Osteocyte (in vitro differentiated cells): ENCODE measurements at places on chromosomes 3 and 15. TPM values are rescaled to one million over a fixed set of nuclear protein-coding genes. Genes with fewer than 3 reads are reported as not detected.

ZNF660 gene
- total RNA-seq, result 6.7 and 11.2 TPM in 2 replicates

SLC22A13 gene
- 0.99 and 1.2 TPM in 2 replicates for total RNA-seq

CTDSPL gene
- 71.6 and 77.6 TPM in 2 replicates for total RNA-seq

DNA sequence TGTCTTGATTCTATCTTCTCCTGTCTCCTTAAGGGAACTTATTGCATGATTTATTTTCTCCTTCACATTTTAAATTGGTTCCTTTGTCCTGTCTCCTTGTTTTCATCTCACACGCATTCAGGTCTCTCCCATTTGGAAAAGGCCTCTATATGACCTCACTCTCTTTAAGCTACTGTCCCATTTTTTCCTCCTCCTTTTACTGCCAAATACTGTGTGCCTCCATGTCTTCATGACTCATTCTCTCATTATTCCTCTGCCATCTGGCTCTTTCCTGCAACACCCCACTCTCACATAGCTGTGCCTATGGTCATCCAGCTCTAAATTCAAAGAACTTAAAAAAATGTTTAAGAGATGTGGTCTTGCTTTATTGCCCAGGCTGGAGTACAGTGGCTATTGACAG, 48.0 kb downstream of the TYRO3 start:
- DNase-seq, result no peak

DNA sequence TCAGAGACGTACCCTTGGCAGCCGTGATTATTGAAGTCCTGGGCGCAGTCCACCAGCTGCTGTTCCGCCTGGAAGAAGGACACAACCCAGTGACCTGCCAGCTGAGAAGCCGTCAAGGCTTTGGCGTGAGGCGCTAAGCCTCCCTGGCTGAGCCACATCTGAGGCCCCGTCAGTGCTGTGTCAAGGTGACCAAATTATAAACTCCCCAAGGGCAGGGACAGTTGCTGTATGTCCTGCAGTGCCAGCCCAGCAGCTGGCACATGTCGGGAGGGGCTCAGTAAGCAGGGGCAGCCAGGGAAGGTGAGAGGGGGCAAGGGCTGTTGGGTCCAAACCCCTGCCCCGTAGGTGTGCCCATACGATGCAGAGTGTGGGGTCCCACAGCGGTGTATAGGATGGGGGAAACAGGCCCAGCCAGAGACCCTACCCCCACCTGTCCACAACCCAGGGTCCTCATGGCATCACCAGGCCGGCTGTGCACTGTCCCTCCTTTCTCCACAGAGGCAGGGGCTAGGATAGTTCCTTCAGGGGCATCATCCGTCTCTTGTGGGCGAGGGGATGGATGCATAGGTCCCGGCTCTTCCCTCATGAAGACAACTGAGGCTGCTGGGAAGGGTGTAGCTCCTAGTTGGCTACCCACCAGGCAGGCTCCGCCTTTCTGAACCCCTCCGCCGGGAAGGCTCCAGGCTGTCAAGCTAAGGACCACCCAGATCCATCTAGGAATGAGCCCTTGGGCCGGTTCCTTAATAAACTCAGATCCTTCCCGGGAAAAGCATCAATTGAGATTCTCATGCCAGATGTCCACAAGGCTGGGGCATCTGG, 13.2 kb downstream of the CTSH start:
- DNase-seq, result no peak

DNA sequence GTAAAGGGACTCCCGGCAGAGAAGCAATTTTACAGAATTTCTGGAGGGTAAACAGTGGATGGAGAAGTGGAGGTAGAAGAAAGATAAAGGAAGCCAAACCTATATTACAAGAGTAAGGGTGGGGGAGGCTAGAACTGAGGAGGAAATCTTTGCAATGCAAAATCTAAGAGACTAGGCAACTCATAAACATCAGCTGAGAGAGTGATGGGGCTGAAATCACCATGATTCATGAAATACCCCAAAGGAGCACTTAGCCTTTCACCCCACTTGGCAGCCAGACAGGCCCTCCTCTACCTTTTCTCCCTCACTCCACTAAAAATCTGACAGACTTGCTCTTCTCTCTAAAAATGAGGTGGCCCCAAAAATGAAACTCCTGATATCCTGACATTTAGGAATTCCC, 19.5 kb upstream of the ZBTB38 start:
- no peak for DNase-seq

- DNase-seq, result no peak
These were observed 34.3 kb downstream of the ASTE1 start for GRCh38 chr3:130992344-130992743.

GRCh38 chr3:59658866-59659265, 609.0 kb upstream of the CFAP20DC start:
- no peak for DNase-seq

WDR93 gene
- total RNA-seq, result 0.19 TPM in 1 of 2 replicates, not detected in the other

DNA sequence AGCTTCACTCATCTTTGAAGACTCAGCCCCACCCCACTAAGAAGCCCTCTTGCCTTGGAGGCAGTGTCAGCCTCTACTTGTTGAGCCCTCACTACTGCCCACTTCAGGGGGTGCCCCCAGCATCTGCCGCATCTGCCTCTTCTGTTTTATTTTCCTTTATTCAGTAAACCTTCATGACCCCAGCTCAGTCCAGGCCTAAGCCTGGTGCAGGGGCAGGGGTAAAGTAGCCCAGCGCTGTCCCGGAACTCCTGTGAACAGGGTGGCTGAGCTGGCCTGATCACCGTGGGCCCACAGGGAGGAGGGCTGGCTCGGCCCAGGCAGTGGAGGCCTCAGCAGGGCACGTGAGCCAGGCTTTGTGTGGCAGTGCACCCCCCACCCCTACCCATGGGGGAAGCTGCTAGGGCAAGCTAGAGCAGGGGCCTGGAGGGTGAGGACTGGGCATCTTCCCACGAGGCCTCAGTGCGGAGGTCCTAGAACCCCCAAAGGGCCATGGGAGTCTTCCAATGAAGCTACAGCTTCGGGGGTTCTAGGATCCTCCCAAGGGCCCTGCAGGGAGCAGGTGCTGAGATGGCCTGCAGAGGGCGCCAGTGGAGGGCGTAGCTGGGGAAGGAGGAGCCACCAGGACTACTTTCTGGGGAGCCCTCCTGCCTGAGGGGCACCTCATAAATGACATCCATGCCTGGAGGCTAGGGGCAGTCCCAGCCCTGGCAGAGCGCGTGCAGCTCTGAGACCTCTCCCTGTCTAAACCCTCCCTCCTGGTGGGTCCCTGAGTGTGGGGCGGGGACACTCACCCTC, 36.0 kb downstream of the TSPAN3 start:
- DNase-seq, result peak; percentile 84

ERICH6 gene
- 0.83 TPM in 1 of 2 replicates, not detected in the other for total RNA-seq

GRCh38 chr3:277873-278272, 81.3 kb downstream of the CHL1 start:
- no peak for DNase-seq

PGBD4 gene
- total RNA-seq, result 2.0 TPM in 2 replicates

TRIM59 gene
- total RNA-seq, result 36.0 and 40.3 TPM in 2 replicates

- DNase-seq, result no peak
These were observed 30.3 kb downstream of the IL12A start for GRCh38 chr3:160018959-160019358.

- no peak for DNase-seq
These were observed 36.1 kb upstream of the PYDC2 start for GRCh38 chr3:191424881-191425280.

ACKR4 gene
- 0.42 and 0.64 TPM in 2 replicates for total RNA-seq

CEP19 gene
- 3.8 and 4.1 TPM in 2 replicates for total RNA-seq

ZDHHC19 gene
- not detected in 2 replicates for total RNA-seq

DNA sequence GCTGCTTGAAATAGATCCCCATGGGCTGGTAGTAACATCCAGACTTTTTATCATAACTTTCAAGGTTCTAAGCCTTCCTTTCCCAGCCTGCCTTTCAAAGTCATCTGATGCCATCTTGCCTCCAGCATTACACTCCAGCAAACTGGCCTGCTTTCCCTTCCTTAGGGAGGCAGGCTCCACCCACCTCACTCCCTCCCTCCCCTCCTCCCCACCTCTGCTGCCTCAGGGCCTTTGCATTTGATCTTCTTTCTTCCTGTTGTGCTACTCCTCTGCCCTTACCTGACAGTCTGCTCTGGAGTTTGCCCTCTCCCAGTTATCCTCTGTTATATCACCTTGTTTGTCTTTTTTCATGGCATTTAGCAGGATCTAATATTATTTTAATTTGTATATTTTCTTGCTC, 319.5 kb downstream of the KCNH8 start:
- DNase-seq, result no peak

DNA sequence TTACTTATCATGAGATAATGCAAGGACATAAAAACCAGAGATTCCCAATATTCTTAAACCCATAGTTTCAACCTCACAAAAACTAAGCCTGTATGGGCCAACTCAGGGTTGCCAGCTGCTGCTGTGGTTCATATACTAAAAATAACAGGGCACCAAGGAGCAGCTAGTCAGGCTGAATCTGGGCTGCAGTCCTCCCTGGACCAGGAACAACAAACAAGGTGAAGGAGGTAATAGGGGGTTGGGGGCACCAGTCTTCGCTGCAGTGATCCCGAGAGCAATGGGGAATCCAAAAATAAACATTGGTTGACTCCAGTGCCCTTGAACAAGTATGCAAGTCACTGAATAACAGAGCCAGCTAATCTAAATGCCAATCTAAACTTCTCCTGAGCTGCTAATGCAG, 108.9 kb downstream of the MECOM start:
- DNase-seq, result no peak

ONECUT1 gene
- total RNA-seq, result not detected in 2 replicates

DNA sequence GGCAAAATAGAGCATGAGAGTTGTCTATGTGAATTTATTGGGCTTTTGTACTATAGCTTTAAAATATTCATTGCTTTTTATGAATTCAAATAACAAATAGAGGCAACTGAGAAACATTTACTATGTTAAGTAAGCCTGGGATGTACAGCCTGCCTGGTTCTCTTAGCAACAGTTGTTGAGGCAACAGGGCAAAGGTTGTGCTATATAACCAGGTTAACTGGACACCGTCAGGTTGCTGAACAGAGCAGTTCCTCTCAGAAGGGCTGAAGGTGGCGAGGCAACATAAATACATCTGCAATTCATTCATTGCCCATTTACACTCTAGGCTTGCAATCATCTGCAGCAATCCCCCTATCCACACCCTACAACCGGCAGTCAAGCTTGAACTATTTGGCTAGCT, 78.2 kb downstream of the GTF2E1 start:
- no peak for DNase-seq

GRCh38 chr3:42829083-42829627, 19.9 kb downstream of the ACKR2 start:
- DNase-seq, result peak; percentile 34

GRCh38 chr3:111904376-111905241, 45.5 kb downstream of the PHLDB2 start:
- no peak for DNase-seq

DNA sequence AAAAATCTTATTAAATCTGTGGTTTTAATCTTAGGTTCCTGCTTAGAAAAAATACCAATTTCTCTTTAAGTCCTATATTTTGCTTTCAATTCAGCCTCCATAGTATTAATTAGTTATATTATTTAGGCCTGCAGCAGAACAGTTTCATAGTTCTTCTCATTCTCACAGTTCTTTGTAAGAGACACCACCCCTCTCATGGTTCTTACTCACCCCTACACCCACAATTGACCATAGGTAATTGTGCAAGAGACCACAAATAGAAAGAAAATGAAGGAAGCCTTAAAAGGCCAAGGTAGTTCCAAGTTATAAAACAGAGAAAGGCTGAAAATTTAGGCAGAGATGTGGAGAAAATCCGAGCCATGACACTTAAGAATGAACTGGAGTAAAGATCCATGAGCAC, 415.3 kb downstream of the TIGIT start:
- no peak for DNase-seq
